ENCODE measurements at places on chromosomes 1 and 21.
A peak's percentile ranks its signal among the peaks of the same experiment; 100 is the strongest.

GRCh38 chr1:156069490-156070455 is 8.8 kb downstream of the RAB25 start:
- H3K27ac ChIP-seq: peak overlapping the region; percentile 17
- no peak for DNase-seq
- no peaks in the 10 kb centered on the region for H3K36me3 ChIP-seq
- H3K27me3 ChIP-seq: no peaks in the 10 kb centered on the region

- no peak overlapping the region for H3K4me3 ChIP-seq
- DNase-seq: no peak
- H3K27me3 ChIP-seq: no peaks in the 10 kb centered on the region
These were observed 102.6 kb upstream of the GRIK1 start for GRCh38 chr21:30042443-30042842.

GRCh38 chr1:59384443-59384842 is 87.5 kb downstream of the FGGY start:
- no peak overlapping the region for H3K4me3 ChIP-seq
- H3K4me1 ChIP-seq: peaks cover 5% of the 10 kb centered on the region
- H3K27ac ChIP-seq: no peak overlapping the region

- H3K4me1 ChIP-seq: peaks cover 6% of the 10 kb centered on the region
- DNase-seq: no peak
- no peaks in the 10 kb centered on the region for H3K27me3 ChIP-seq
These were observed 26.7 kb downstream of the CDC7 start for GRCh38 chr1:91527266-91527765.

DNA sequence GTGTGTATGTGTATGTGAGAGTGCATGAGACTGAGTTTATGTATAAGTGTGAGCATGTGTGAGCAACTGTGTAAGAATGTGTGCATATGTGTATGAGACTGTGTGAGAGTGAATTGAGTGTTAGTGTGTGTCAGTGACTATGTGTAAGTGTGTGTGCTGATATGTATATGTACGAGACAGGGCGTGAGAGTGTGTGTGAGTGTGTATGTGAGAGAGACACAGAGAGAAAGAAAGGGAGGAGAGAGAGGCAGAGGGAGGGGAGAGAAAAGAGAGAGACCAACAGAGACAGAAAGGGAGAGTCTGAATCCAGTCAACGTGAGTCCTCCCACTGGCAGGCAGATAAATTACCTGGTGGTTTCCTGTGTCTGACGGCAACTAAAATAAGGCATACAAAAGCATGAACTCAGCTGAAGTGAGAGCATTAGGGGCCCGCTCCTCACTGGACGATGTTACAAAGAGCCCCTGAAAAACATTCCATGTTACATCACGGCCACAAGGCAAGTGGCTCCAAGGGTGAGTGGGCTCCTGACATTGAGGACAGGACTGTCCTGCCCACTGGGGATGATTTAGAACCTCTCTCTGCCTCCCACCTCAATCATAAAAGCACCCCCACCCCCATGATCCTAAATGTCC is 66.6 kb upstream of the TIAM1 start:
- DNase-seq: no peak
- H3K4me1 ChIP-seq: no peaks in the 10 kb centered on the region
- no peak overlapping the region for H3K4me3 ChIP-seq
- no peaks in the 10 kb centered on the region for H3K27me3 ChIP-seq
- no peaks in the 10 kb centered on the region for H3K36me3 ChIP-seq

DNA sequence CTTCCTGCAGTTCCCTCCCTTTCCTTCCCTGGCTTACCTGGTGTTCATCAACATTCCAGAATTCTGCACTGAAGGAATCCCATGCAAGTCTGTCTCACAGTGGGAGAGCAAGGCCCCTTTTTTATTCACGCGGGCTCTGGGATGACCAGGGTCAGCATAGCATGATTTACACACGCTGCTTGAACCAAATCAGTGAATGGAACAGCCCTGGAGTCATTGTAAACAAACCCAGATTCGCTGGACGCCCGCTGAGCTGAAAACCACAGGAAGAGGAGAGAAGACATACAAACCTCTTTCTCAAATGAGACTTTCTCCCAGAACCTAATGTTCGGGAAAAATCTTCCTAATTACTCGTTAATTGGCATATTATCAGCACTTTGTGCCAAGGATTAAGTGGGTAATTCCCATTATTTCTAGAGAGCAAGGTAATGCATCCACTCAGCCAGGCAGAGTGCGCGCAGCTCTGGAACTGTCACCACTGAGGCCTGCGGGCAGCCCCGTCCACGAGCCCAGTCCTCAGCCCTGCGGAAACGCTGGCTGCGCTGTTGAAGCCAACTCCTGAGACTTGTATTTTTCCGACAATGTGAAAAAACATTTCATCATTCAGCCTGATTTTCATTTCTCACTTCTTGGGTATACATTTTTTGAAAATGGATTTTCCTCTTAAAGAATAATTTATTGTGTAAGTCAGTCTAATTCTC is 140.0 kb downstream of the ETS2 start:
- peaks cover 18% of the 10 kb centered on the region for H3K4me1 ChIP-seq
- H3K27ac ChIP-seq: peak overlapping the region; percentile 39
- H3K4me3 ChIP-seq: no peak overlapping the region
- H3K36me3 ChIP-seq: no peaks in the 10 kb centered on the region
- no peaks in the 10 kb centered on the region for H3K27me3 ChIP-seq
- DNase-seq: peak; percentile 90

All from neural progenitor cell (in vitro differentiated cells).